CD8-positive, alpha-beta memory T cell (primary cell): ENCODE measurements at places on chromosomes 7 and 10. TPM values are rescaled to one million over a fixed set of nuclear protein-coding genes. Genes with fewer than 3 reads are reported as not detected.

- no peaks in the 10 kb centered on the region for H3K27me3 ChIP-seq
- DNase-seq: no peak
- no peaks in the 10 kb centered on the region for H3K36me3 ChIP-seq
- no peaks in the 10 kb centered on the region for H3K4me1 ChIP-seq
Observed at GRCh38 chr7:117667456-117667855, 187.6 kb downstream of the CFTR start.

DNA sequence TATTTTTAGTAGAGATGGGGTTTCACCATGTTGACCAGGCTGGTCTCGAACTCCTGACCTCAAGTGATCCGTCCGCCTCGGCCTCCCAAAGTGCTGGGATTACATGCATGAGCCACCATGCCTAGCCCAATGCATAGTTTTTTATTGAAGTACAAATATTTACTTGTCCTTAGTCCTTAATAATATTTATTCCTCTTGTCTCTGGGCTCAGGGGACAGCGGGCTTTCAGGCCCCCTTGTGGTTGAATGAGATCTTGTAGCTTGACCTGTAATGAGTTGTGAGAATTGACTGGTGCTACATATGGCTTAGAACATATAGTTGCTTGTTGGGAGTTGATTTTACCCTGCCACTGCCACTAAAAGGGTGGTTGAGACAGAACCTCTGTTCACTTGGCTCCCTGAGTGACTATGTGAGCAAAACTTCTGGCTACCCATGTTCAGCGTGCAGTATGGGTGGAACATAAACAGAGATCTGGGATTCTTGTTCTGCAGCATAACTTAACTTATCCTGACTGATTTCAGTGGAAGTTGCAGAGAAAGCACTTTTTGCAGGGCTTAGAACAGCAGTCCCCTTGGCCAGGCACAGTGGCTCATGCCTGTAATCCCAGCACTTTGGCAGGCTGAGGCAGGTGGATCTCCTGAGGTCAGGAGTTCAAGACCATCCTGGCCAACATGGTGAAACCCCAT, 14.9 kb downstream of the CCL26 start:
- H3K4me1 ChIP-seq: no peaks in the 10 kb centered on the region
- DNase-seq: no peak
- H3K27me3 ChIP-seq: no peaks in the 10 kb centered on the region

- no peak overlapping the region for H3K4me3 ChIP-seq
- DNase-seq: no peak
- H3K27me3 ChIP-seq: peaks cover 31% of the 10 kb centered on the region
- H3K36me3 ChIP-seq: no peaks in the 10 kb centered on the region
- no peak overlapping the region for H3K27ac ChIP-seq
Observed at GRCh38 chr7:73645643-73646174, 21.4 kb upstream of the MLXIPL start.

Gene NUTM2A
- total RNA-seq: 0.48 TPM

GRCh38 chr7:41232086-41232485, 470.8 kb downstream of the INHBA start:
- no peaks in the 10 kb centered on the region for H3K27me3 ChIP-seq
- H3K4me3 ChIP-seq: no peak overlapping the region
- H3K27ac ChIP-seq: no peak overlapping the region

DNA sequence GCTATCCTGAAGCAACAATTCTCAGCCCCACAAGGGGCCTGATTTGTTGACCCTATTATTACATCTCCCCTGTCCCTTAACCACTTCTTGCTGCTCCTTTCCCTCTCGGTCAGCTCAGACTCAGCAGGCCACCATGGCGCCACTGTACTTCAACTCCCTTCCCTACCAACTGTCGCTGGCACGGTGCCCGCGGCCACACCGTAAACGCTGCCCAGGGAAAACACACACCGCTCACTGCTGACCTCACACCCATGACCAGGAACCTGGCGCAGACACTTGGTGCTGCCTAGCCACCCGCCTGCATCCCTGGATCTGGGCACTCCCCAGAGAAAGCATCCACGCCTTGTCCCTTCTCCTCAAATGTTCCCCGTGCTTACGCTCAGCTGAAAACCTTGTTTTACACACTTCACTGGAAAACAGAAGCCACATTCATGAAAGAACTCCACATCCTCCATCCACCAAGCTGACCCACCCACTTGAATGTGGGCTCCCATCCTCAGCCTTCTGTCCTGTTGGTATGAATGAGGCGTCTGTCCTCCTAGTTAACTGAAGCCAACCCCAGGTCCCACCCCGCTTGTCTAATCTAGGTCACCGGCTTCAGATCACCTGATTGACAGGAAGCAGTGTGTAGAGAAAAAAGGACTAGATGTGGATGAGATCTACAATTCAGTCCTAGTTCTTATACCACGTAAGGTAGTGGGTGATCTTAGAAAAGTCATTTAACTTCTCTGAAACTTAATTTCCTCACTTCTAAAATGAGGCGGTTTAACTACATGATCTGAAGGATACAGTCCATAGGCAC, 28.5 kb upstream of the CRYGN start:
- DNase-seq: no peak
- no peak overlapping the region for H3K4me3 ChIP-seq
- no peak overlapping the region for H3K27ac ChIP-seq
- H3K27me3 ChIP-seq: no peaks in the 10 kb centered on the region

Gene POLR3A
- 27.2 TPM for total RNA-seq

DNA sequence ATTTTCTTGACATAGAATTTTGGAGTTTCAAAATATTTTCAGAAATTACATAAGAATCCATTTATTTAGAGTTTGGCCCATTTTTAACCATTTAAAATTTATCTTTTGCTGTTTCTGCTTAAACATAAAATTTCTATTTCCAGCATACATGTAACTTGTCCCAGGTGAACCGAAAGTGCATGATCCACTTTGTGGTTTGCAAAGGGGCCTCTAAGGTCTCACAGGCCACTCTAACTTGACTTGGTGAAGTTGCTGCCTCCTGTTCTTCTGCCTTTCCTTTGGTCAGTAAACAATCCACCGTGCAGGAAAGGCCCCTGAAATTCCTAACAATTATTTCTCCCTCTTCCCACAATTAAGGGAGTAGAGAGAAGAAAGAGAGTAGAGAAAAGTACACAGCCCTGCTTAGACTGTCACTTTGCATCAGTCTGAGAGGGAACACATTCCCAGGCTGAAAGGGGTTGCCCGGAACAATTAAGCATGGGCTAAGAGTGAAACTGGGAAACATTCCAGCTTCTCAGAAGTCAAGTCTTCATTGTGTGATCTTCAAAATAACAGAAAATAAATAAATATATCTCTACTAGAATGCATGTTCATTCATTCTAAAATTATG, 79.5 kb upstream of the SEMA3A start:
- H3K27me3 ChIP-seq: no peaks in the 10 kb centered on the region
- H3K36me3 ChIP-seq: no peaks in the 10 kb centered on the region
- DNase-seq: no peak
- no peak overlapping the region for H3K4me3 ChIP-seq
- no peaks in the 10 kb centered on the region for H3K4me1 ChIP-seq

DNA sequence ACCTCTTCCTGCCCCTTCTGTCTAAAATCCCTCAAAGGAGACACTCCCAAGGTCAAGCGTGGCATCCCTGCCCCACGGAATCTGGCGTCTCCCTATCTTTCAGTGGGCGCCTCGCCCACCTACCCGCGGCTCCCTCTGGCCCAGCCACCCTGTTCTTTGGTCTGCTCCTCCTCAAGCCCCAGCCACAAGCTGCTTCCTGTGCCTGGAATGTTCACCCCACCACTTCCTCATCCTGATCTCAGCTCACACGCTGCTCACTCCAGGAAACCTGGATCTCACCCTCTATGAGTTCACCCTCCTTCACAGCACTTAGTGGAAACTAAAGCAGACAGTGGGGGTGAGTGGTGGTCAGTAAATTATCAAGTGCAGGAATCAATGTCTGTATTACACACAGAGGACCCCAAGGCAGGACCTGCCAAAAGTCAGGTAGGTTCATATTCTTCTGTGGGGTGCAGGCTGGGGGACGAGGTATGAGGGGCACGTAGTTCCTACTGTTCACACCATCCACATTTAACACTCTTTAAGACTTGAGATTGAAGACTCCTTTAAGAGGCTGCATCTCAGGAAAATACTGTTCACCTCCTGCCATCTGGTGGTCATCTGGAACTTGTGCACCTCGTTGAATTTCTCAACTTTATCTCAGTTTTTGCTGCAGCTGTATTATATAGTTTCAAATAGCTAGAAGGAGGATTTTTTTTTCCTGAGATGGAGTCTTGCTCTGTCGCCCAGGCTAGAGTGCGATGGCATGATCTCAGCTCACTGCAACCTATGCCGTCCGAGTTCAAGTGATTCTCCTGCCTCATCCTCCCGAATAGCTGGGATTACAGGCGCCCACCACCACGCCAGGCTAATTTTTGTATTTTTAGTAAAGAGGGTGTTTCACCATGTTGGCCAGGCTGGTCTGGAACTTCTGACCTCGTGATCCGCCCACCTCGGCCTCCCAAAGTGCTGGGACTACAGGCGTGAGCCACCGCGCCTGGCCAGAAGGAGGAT, 166.6 kb downstream of the ARHGAP21 start:
- no peak overlapping the region for H3K4me3 ChIP-seq
- no peak overlapping the region for H3K27ac ChIP-seq
- H3K36me3 ChIP-seq: no peaks in the 10 kb centered on the region
- DNase-seq: peak; percentile 21
- H3K27me3 ChIP-seq: no peaks in the 10 kb centered on the region

Gene CEP55
- 44.4 TPM for total RNA-seq

GRCh38 chr10:80471001-80471400, 16.9 kb downstream of the TSPAN14 start:
- H3K36me3 ChIP-seq: peaks cover 21% of the 10 kb centered on the region
- no peak overlapping the region for H3K27ac ChIP-seq
- no peak for DNase-seq
- H3K4me3 ChIP-seq: peak overlapping the region; percentile 13
- peaks cover 92% of the 10 kb centered on the region for H3K4me1 ChIP-seq

GRCh38 chr7:47521011-47521795, 60.7 kb downstream of the TNS3 start:
- DNase-seq: no peak
- H3K4me1 ChIP-seq: no peaks in the 10 kb centered on the region
- H3K27ac ChIP-seq: no peak overlapping the region
- H3K27me3 ChIP-seq: no peaks in the 10 kb centered on the region

- no peak overlapping the region for H3K27ac ChIP-seq
- no peaks in the 10 kb centered on the region for H3K36me3 ChIP-seq
- no peak overlapping the region for H3K4me3 ChIP-seq
- H3K4me1 ChIP-seq: no peaks in the 10 kb centered on the region
Observed at GRCh38 chr7:153935095-153935494, 117.1 kb upstream of the DPP6 start.

DNA sequence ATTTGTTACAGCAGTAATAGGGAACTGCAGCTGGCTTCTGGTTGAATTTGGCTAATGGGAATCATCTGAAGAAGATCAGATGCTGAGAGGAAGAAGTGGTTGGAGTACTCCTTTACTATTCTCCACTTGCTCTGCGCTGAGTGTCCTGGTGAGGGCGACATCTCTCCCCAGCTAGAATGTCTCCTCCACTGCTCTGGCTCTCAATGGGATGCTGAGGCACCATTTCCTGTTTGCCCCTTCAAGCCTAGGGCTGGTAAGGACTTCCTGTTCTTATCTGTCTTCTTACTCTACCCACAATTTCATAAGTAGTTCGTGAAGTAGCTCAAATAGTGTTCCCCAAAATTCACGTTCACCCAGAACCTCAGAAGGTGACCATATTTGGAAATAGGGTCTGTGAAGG, 43.2 kb upstream of the TES start:
- no peak overlapping the region for H3K27ac ChIP-seq
- no peak for DNase-seq
- no peaks in the 10 kb centered on the region for H3K27me3 ChIP-seq

DNA sequence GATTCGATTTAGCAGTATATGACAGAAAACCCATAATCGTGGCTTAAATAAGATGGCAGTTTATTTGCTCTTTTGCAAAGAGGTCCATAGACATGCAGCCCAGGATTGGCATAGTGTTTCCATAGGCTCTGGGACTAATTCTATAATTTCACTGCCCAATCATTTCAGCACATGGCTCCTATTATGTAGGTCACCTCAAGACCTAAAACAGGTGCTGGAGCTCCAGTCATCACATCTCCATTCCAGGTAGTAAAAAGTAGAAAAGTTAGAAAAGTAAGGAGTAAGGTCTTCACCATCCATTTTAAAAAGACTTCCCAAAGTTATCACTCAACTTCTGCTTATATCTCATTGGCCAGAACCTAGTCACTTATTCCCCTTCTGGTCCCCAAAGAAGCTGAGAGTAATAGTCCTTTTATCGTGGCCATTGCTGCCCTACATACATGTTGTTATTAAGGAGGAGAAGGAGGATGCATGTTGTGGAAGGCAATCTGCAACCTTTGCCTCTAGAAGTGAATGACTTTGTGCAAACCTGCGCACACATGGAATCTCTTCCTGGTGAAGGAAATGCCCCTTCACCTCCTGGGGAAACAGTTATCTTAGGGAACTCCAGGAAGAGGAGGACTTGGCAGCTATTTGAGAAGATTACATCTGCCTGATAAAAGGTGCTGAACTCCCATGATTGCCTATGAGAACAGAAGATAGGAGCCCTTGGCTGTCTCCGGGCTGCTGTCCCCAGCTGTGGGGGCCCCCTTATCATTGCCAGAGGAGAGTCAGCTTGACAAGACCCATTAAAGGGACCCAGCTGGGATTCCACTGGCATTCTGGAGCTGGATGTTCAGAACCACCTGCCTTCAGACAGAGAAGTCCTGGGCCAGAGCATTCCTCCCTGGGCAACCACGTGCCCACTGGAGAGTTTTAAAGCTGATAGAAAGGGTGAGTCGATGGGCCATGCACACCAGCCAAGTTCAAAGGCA, 330.6 kb upstream of the ZMIZ1 start:
- no peak overlapping the region for H3K27ac ChIP-seq
- peaks cover 12% of the 10 kb centered on the region for H3K4me1 ChIP-seq
- DNase-seq: no peak
- no peaks in the 10 kb centered on the region for H3K27me3 ChIP-seq
- no peak overlapping the region for H3K4me3 ChIP-seq

- peaks cover 14% of the 10 kb centered on the region for H3K36me3 ChIP-seq
- H3K27me3 ChIP-seq: no peaks in the 10 kb centered on the region
- no peak overlapping the region for H3K27ac ChIP-seq
- peaks cover 24% of the 10 kb centered on the region for H3K4me1 ChIP-seq
Observed at GRCh38 chr7:55498142-55498541, 74.2 kb downstream of the VOPP1 start.

GRCh38 chr7:98137826-98138151, 31.1 kb downstream of the LMTK2 start:
- H3K27ac ChIP-seq: no peak overlapping the region
- no peaks in the 10 kb centered on the region for H3K27me3 ChIP-seq
- DNase-seq: no peak
- peaks cover 3% of the 10 kb centered on the region for H3K36me3 ChIP-seq
- H3K4me3 ChIP-seq: no peak overlapping the region
